Stimulated activated CD4-positive, alpha-beta T cell treated with anti-CD3 and anti-CD28 coated beads, Interleukin-2, amount 100 ng/mL, for 24 hours (primary cell): ENCODE measurements at places on chromosomes 1 and 21.

DNA sequence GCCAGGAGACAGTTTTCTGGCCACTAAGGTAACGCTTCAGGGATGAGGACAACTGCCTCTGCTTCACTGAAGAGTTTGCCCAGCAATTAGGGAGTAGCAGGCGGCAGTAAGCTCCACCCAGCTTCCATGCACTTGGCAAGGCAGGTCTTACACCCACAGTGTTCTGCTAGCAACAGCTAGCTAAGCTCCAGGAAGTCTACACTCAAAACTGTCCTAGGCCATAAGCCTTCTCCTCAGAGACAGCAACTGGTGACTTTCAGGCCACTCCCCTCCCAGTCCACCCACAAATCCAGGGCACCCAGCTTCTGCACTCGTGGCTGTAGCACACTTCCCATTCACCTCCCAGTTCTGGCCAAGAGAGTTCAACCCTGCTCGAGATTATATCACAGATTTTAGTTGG lies 47.3 kb downstream of the KMO start:
- DNase-seq = no peak

DNA sequence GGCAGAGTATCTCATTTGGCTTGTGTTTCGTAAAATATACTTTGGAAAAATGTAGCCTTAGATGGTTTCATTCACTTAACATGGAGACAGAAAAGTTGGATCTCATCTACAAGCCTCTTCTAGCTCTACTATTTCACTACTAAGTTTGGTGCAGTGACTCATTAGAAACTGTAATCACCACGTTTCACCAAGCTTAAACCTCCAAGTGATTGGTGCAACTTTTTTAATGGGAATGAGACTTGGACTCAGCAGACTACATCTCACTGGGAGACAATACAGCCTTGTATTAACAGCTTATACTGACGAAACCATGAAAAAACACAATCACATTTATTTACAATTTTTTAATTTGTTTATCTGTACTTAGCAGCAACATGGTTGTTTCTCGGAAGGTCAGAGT lies 29.9 kb upstream of the NRIP1 start:
- no peak for DNase-seq

DNA sequence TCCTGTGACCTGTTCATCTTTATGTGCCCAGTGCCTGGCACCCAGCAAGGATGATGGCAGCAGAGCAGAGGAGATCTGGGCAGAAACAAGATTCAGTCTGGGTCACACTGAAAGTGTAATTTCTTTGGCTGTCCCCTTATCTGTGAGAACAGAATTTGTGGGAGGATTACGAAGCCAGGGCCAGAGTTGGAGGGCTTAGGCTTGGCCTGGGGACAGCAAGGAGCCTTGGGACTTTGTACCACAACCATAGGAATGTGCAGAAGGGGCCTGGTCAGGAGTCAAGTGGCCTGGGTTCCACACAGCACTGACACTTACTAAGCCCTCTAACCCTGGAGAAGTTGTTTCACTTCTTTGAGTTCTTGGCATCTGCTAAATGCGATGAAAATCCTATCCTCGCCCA lies 12.8 kb downstream of the PMVK start:
- no peak for DNase-seq

GRCh38 chr1:202010180-202011015 lies at the start of gene ELF3:
TSS of gene ELF3 (plus strand) at chr1:202010587. CDS start at chr1:202011137, 550 bp downstream.
- no peak for DNase-seq
